Thyroid gland (tissue), 4 donors: ENCODE measurements at places on chromosomes 1 and 21. TPM values are rescaled to one million over a fixed set of nuclear protein-coding genes. Genes with fewer than 3 reads are reported as not detected.

Gene CELA3A
- not detected for total RNA-seq

Gene EDN2
- total RNA-seq = not detected

Gene GJA8
- not detected for total RNA-seq

Gene CFAP141
- total RNA-seq = not detected

Gene ETV3L
- not detected for total RNA-seq

Gene CFAP74
- not detected for total RNA-seq

- H3K4me1 ChIP-seq = no peaks in the 10 kb centered on the region
- DNase-seq = no peak
- H3K27me3 ChIP-seq = no peaks in the 10 kb centered on the region
- no peak overlapping the region for H3K4me3 ChIP-seq
- no peak overlapping the region for H3K27ac ChIP-seq
- H3K36me3 ChIP-seq = no peaks in the 10 kb centered on the region
These were observed 57.1 kb downstream of the ADCY10 start for GRCh38 chr1:167856711-167857418.

DNA sequence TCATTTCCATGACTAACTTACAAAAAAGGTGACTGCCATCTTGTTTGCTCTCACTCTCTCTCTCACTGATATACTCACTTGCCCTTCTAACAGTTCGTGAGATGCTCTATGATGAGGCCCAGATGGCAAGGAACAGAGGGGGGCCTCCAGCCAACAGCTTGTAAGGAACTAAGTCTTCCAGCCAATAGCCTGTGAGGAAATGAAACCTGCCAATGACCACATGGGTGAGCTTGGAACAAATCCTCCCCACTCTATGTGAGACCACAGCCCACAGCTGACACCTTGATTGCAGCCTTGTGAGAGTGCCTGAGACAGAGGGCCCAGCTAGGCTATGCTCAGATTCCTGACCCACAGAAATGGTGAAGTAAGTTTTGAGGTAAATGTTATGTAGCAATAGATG, 153.7 kb downstream of the HHIPL2 start:
- no peaks in the 10 kb centered on the region for H3K4me1 ChIP-seq
- H3K27me3 ChIP-seq = no peaks in the 10 kb centered on the region
- DNase-seq = no peak

DNA sequence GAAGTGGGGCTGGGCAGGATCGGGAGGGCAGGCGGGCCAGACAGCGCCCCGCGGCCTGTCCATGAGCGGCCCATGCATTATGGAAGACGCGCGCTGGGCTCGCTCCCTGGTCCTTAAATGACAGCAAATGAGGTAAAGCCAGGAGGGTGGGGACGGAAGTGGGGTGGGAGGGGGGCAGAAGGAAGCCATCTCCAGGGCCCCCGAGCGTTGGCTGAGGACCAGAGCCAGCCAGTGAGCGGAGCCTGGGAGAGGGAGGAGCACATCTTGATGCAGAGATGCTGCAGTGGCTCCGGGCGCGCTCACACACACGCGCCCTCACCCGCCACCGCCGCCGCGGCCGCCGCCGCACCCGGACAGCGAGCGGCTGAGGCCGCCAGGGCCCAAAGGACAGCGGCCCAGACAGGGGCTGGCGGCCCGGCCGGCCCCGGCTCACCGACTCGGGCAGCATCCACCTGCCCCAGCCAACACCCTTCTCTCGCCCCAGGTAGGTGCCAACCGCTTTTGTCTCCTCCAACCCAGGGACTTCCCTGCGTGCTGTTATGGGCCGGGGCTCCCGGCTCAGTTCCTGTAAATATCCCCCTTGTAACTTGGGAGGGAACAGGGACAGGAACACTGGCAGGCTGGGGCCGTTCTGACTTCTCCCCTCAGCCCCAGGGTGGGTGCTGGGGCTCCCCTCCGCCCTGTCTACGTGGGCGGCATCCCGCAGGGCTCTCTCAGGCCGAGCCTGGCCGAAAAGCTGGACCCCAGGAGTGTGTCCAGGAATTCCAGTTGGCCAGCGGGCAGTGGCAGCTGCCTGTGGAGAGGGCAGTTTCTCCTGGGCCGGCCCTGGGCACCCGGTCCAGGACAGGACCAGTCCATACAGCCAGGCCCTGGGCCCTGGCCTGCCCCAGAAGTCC, at the start of gene CNTN2:
CNTN2 (plus strand) TSS at position 302 of the 896 bp plus-strand sequence. CDS start 9,974 bp downstream, outside the sequence.
- H3K36me3 ChIP-seq = no peaks in the 10 kb centered on the region
- no peak within 1 kb of the TSS for H3K27ac ChIP-seq
- H3K27me3 ChIP-seq = no peaks in the 10 kb centered on the region
- no peak for DNase-seq

DNA sequence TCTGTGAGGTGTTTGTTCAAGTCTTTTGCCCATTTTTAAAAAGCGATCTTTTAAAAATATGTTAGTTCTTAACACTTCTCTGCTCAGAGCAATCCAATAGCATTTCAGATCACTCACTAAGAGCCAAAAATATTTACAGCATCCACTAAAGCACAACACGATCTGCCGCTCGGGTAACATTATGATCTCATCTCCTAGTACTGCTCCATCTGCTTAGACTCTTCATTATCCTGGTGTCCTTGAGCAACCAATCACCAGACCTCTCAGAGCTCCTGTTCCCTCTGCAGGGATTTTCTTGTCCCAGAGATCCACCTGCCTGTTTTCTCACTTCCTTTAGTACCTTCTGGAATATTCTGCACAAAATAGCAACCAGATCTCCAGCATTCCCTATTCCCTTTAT, 235.3 kb upstream of the ESRRG start:
- no peak overlapping the region for H3K27ac ChIP-seq
- H3K4me3 ChIP-seq = no peak overlapping the region
- no peaks in the 10 kb centered on the region for H3K27me3 ChIP-seq
- no peaks in the 10 kb centered on the region for H3K4me1 ChIP-seq
- no peak for DNase-seq

GRCh38 chr1:53735681-53736080, 3.3 kb downstream of the GLIS1 start:
- H3K27me3 ChIP-seq = no peaks in the 10 kb centered on the region
- H3K36me3 ChIP-seq = no peaks in the 10 kb centered on the region
- H3K4me3 ChIP-seq = no peak overlapping the region
- no peak overlapping the region for H3K27ac ChIP-seq
- DNase-seq = no peak

DNA sequence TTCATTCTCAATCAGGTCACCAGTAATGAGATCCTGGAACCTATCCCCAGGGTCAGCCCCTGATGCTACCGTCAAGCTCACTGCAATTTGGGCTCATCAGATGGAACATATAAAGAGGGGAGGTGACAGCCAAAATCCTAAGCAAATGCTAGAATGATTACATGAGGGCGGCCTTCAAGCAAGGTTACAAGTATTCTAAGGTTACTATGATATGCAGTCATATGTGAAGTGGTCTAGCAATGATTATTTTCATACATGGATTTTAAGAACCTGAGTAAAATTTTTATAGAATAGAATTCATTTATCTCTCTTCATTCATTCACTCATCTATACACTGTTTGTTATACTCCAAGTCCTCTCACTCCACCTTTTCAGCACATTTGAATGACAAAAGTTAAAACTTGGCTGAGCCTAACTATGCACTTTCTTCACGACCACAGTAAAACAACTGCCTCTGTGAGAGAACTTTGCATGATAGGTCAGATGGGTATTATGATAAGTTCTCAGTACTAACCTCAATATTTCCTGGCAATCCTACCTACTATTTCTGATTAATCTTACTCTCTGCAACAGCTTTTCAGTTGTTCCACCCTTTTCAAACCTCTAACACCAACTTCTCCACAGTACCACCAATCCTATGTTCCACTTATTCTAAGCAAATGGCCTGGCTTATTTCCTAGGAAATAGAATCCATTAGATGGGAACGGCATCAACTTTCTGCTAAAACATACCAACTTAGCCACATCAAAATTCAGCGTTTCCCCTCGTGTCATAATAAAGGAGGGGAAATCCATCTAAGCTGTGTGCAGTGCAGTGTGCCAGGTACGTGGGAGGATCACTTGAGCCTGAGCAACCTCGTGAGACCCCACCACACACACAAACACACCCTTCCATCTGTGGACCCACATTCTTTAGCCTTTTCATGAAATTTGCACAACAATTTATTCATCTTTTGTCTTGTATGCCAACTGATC, 32.0 kb downstream of the LHX9 start:
- no peak overlapping the region for H3K27ac ChIP-seq
- H3K4me3 ChIP-seq = no peak overlapping the region
- no peak for DNase-seq
- no peaks in the 10 kb centered on the region for H3K36me3 ChIP-seq

DNA sequence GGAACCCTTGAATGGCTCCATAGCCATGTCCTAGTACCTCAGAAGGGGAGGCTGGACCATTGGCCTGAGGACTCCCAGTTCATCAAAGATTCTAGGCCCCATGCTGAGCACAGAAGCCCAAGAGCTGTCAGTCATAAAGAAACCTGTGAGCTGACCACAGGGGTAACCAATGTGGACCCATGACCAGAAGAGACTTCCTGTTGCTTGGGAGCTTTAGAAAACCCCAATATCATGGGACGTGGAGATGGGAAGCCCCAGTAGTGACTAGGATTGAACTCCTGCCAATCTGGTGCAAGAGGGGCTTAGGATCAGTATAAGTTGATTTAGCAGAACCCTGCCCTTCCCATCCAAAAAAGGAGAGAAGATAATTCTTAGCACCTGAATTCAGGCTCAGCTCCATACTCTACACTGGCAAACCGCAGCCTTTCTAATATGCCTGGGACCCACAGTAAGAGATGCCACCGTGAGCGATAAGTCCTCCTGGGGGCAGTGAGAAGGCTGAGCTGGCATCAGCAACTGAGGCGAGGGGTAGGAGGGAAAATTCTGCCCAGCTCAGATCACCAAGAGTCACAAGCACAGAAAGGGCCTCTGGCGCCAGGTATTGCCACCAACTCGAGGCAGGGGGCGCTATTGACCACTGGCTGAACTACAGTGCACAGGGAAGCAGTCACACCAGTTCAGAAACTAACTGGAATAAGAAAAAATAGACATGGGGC, 108.9 kb downstream of the CAPN8 start:
- peaks cover 7% of the 10 kb centered on the region for H3K4me1 ChIP-seq
- H3K36me3 ChIP-seq = no peaks in the 10 kb centered on the region
- no peak overlapping the region for H3K4me3 ChIP-seq
- H3K27ac ChIP-seq = no peak overlapping the region
- H3K27me3 ChIP-seq = no peaks in the 10 kb centered on the region

GRCh38 chr1:240611619-240612480, at the start of gene GREM2:
GREM2 (minus strand) TSS chr1:240612155; CDS start chr1:240493475, 118,680 bp downstream.
- H3K4me1 ChIP-seq = no peaks in the 10 kb centered on the region
- H3K27me3 ChIP-seq = no peaks in the 10 kb centered on the region
- peak within 1 kb of the TSS; percentile 5 for H3K4me3 ChIP-seq
- no peak within 1 kb of the TSS for H3K27ac ChIP-seq
- DNase-seq = peak; percentile 66
- no peaks in the 10 kb centered on the region for H3K36me3 ChIP-seq

DNA sequence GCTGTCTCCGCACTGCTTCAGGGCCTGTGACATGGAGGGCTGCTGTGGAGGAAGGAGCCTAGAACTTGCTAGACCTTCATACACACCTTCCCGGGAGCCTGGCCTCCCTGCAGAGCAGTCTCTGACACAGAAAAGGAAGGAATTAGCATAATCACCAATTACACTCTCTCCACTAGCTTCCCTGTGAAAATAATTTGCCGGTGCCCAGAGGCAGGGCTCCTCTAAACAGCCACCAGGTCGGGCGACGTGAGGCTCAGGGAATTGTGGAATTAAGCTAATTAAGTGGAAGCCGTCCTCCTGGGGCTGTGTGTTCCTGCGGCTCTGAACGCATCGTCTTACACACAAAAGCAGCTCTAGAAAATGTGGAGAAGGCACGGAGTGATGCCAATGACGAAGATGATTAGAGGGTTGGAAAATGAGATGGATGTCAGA, 82.6 kb downstream of the NENF start:
- H3K36me3 ChIP-seq = no peaks in the 10 kb centered on the region
- peaks cover 12% of the 10 kb centered on the region for H3K4me1 ChIP-seq
- H3K27ac ChIP-seq = no peak overlapping the region

GRCh38 chr1:13513895-13514546, at the start of gene LRRC38:
LRRC38 (minus strand) TSS chr1:13514003; CDS start chr1:13513593, 410 bp downstream.
- no peaks in the 10 kb centered on the region for H3K36me3 ChIP-seq
- DNase-seq = no peak
- H3K4me1 ChIP-seq = no peaks in the 10 kb centered on the region
- no peaks in the 10 kb centered on the region for H3K27me3 ChIP-seq

GRCh38 chr21:44083631-44084291, 23.4 kb upstream of the PWP2 start:
- no peak overlapping the region for H3K4me3 ChIP-seq
- peaks cover 26% of the 10 kb centered on the region for H3K4me1 ChIP-seq
- H3K27ac ChIP-seq = peak overlapping the region; percentile 88

GRCh38 chr1:182811975-182812722, 22.6 kb downstream of the NPL start:
- no peaks in the 10 kb centered on the region for H3K27me3 ChIP-seq
- H3K4me1 ChIP-seq = no peaks in the 10 kb centered on the region
- DNase-seq = no peak
- peaks cover under 1% of the 10 kb centered on the region for H3K36me3 ChIP-seq
- H3K27ac ChIP-seq = no peak overlapping the region
- H3K4me3 ChIP-seq = no peak overlapping the region

GRCh38 chr1:27491748-27492700, 2.1 kb upstream of the WASF2 start:
- peaks cover 31% of the 10 kb centered on the region for H3K4me1 ChIP-seq
- no peak overlapping the region for H3K4me3 ChIP-seq
- DNase-seq = no peak
- no peaks in the 10 kb centered on the region for H3K27me3 ChIP-seq
- H3K27ac ChIP-seq = peak overlapping the region; percentile 99

GRCh38 chr1:169495046-169495775, 9.5 kb upstream of the SLC19A2 start:
- no peaks in the 10 kb centered on the region for H3K4me1 ChIP-seq
- no peaks in the 10 kb centered on the region for H3K27me3 ChIP-seq
- no peaks in the 10 kb centered on the region for H3K36me3 ChIP-seq
- H3K27ac ChIP-seq = no peak overlapping the region

DNA sequence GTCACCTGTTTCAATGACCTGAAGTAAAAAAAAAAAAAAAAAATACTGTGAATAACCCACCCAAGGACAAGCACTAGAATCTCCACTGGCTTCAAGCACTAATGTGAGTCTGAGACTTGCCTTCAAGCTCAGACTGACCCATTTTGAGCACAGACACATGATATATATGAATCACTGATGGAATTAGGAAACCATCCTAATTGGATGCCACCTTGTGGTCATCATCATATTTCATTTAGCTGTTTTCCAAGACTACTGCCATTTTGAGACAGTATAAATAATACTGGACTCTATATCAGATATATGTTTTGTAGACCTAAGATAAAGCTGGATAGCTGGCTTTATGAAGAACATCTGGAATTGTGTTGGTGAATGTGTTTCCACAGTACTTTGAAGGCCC, 1232.0 kb downstream of the KCNT2 start:
- no peak overlapping the region for H3K4me3 ChIP-seq
- H3K4me1 ChIP-seq = no peaks in the 10 kb centered on the region
- H3K36me3 ChIP-seq = no peaks in the 10 kb centered on the region
- H3K27me3 ChIP-seq = no peaks in the 10 kb centered on the region
